ENCODE measurements at places on chromosomes 2 and 18.
A peak's percentile ranks its signal among the peaks of the same experiment; 100 is the strongest.

DNA sequence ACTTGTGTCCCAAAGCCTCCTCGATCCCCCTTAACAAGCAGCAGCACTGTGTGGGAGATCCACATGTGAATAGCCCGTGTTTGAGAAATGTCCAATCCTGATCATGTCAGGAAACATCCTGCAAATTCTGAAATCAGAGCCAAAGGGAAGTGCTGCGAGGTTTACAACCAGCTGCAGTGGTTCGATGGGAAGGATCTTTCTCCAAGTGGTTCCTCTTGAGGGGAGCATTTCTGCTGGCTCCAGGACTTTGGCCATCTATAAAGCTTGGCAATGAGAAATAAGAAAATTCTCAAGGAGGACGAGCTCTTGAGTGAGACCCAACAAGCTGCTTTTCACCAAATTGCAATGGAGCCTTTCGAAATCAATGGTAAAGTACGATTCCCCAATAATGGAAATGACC is at the start of gene MARCO:
Gene MARCO, plus strand, starts transcription at position 164 of the 400 bp plus-strand sequence. Its CDS starts 107 bp downstream, at position 271.
- DNase-seq = no peak

DNA sequence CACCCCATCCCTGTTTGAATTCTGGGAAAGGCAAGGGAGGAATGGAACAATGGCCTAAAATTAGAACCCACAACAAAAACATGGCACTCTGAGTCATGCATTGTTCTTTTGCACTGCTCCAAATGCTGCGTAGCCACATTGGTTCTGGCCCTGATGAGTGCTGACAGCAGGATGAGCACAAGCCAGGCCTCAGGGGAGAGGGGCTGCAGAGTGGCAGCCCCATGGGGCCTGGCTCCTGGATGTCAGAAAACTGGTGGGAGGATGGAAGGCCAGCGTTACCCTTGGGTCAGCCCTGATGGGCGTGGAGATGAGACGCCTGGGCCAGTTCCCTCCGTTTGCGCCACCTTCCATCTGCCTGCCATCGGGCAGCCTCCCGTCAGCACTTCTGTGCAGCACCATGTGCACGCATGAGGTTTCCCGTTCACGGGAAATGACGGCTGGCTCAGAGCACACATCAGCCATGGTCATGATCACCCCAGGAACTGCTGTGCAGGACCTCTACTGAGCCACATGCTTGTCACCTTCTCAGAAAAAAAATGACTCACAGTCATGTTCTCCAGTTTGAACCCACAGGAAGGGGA is 65.6 kb downstream of the CYP26B1 start:
- no peak for DNase-seq

DNA sequence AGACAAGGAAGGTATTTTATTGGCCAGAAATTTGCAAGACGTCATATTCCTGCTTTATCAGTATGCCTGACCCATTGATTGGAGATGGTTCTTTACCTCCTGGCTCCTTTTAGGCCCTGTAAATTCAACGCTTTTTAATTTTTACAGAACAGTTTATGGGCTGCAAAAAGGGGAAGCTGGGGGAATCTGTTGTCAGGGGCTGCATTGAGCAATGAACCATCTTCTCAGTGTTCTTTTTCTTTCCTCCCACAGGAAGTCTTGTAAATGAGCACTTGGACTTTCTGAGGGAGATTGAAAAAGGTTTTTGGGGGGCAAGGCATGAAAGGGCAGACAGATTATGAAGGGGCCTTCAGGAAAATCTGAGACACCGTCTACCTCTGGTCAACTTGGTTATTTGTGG is 503.6 kb upstream of the TNP1 start:
- no peak for DNase-seq

DNA sequence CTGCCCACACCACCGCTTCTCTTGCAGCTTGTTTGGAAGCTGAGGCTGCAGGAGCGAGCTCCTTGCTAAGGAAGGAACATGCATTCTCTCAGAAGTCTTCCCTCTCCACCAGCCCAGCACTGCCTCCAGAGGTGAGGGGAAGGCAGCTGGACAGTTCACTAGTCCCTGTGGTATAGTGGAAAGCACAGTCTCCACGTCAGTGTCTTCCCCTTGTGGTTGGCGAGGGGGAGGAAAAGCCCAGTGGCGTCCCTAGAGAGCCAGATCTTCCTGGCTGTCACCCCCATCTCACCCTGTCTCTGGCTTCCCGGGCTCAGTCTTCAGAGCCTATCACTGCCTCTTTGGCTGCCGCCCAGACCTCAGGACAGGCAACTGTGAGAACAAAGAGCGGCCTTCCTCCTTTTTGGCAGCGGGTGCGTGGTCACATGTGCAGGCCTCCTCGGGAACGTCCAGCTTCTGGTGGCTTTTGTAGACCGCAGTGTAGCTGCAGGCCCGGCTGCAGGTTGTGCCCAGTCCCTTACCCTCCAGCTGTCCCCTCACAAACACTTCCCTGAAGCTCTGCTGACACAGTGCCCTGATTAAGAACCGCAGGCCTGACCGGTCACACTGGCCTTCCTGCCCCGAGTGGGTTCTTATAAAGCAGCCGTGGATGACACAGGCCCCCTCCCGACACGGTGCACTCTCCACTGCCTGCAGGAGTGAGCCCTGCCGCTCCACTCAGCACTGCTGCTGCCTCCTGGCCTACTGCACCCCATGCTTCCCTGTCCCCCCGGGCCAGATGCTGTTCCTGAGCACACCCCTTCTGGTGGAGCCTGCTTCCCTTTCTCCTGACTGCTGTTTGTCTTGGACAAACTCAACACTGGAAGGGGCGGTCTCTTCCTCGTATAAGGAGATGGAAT is 90.9 kb downstream of the RNF144A start:
- peak; percentile 96 for DNase-seq

GRCh38 chr2:35714883-35715282 is 640.7 kb upstream of the CRIM1 start:
- no peak for DNase-seq

DNA sequence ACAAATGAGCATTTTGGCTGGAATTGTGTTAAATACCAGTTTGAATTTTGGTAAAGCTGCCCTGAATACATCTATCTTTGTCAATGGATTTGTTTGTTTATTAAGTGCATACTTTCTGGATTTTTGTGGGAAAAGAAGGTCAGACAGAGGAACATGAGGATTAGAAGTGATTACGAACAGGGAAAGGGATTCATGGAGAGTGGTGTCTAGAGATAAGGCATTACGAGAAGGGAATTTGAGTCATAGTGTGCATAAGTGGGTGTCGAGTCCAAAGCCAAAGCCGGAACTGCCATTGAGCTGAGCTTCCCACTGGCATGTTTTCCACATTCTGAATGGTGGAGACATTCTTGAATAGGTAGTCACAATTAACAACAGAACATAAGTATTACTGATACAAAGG is 68.9 kb upstream of the EFEMP1 start:
- peak; percentile 97 for DNase-seq
